ENCODE measurements at places on chromosomes 5 and 9.

DNA sequence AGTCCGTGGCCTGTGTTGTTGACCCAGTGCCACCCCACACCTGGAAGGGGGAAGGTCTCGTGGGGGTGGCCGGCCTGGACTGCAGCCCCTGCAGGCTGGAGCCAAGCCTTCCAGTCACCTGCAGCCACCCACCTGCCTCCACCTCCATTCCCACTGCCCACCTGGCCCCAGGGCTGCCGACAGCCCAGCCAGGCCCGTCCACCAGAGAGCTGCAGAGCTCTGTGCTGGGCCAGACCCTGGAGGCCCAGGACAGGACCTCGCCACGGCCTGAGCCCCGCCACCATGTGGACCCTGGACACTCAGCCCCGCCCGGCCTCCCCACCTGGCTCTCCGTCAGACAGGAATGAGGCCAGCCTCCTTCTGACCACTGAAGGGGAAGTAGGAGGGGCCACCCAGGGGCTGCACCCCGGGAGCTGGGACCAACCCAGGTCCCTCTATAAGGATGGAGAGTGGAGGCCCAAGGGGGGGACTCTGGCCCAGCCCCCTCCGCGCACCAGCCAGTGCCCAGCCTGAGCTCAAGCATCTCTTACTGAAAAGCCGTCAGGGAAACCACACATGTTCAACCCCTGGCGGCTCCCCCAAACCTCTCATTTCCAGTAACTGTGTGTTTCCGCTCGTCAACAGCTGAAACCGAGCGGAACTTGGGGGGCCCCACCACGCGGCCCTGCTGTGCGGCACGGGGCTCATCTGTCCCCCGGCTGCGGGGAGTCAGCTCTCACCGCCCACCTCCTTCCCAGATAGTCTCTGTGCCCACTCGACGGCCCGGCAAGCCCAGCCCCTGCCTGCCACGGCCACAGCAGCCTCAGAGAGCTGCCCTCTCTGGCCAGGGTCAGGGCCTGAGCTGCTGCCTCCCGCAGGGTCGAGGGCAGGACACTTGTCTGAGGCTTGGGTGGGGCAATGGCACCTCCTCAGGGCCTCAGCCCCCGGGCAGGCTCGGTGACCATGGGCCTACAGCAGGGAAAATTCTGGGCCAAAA is 12.8 kb downstream of the NOTCH1 start:
- no peak for DNase-seq

GRCh38 chr5:107964722-107965121 is 294.0 kb upstream of the EFNA5 start:
- DNase-seq: no peak

- no peak for DNase-seq
Measured at GRCh38 chr9:15725953-15726352, 173.1 kb downstream of the CCDC171 start.

GRCh38 chr9:99135456-99135855 is 30.5 kb downstream of the TGFBR1 start:
- no peak for DNase-seq

GRCh38 chr9:114246558-114246957 is 76.3 kb upstream of the ORM1 start:
- no peak for DNase-seq

- peak; percentile 85 for DNase-seq
Measured at GRCh38 chr5:73215891-73216610, 43.1 kb downstream of the TMEM174 start.

- DNase-seq: no peak
Measured at GRCh38 chr9:6805532-6805931, 47.8 kb downstream of the KDM4C start.

GRCh38 chr5:122163121-122164069 is 34.0 kb downstream of the ZNF474 start:
- no peak for DNase-seq

DNA sequence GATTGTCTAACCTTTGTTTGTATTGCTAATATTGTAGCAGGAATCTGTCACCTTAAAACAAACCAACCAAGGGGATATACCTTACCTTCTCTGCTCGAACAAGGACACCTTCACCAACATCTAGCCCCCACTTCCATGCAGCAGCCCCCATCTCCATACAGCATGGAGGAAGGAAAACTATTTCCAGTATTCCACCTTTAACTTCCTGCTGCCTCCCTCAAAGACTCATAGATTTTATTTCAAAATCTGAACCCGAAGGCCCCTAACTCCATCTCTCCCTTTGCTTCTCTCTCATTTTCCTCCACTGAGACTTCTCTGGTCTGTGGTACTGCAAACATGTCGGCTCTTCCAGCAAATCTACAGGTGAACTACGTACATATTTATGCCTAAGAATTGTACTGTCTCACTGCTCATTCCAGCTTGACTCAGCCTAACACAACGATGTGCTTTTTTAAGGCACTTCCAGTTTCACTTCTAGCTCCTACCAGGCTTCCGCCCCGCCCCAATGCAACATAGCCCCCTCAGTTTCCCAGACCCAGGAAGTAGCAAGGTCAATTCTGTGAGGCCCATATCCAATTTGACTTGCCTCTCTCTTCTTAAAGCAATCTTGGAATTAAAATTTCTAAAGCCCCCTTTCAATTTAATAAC is 70.7 kb upstream of the RNF38 start:
- no peak for DNase-seq

DNA sequence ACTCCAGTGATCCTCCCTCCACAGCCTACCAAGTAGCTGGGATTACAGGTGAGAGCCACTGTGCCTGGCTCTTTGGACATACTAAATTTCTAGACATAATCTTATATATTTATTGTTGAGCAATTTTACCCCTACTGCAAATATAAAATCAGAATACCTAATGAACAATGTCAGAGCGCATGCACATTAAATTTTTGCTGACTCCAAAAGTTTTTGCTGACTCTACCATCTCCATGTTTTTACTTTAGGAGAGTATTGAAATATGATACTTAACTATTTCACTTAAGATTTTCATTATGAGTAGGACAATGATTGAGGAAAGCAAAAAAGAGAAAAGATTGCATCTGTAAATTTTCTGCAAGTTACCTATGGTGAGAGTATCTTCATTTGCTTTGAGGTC is 402.3 kb downstream of the LRRC70 start:
- no peak for DNase-seq

DNA sequence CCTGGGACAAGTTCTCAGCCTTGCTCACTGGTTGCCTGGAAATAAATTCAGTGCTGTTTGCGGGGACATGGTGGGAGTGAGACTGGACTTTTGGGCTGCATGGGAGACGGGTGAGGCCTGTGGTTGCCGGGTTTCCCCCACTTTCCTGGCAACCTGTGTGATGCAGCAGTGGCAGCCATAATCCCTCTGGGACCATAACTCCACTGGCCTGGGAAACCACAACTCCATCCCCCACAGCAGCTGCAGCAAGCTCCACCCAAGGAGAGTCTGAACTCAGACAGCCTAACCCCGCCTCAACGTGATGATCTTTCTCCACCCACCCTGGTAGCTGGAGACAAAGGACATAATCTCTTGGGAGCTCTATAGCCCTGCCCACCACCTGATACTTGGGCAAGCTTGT is 349.9 kb downstream of the PIK3R1 start:
- no peak for DNase-seq

GRCh38 chr9:69204849-69205248 is 30.8 kb downstream of the TJP2 start:
- DNase-seq: no peak

GRCh38 chr9:97773723-97774122 is 76.6 kb upstream of the XPA start:
- DNase-seq: no peak

DNA sequence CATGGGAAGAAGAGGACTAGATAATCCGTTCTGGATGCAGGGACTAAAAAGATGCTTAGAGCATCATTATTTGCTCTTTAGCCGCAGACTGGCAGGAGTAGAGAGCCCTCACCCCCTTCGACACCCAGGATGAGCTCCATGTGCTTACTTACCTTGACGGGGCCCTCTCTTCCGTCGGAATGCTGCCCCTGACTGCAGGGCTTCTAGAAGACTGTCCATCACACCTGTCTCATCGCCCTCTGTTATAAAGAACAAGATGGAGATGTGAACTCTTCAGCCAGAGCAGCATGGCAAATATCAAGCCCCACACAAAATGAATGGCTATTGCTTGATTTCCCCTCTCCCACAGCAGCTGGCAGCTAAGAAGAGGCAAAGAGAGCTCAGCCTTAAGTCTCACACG is 35.1 kb downstream of the PCDHGC5 start:
- DNase-seq: no peak

DNA sequence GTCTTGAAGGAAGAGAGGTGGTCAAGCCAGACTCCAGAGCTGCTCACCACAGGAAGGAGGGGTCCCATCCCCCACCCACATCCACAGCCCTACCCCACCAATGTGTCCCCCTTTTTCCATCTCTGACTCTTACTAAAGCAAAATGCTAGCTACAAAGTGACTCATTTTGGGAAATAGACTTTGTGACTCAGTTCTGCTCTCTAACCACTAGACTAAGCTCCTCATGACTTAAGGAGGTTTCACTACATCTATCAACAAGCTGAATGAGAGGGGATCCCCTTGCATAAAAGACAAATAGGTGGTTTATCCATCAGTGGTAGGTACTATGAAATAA is 35.1 kb upstream of the ADRB2 start:
- DNase-seq: no peak

- no peak for DNase-seq
Measured at GRCh38 chr5:40757400-40757799, 1.6 kb upstream of the TTC33 start.

All from mesothelial cell of epicardium (in vitro differentiated cells).